Activated T-cell treated with anti-CD3 and anti-CD28 coated beads, Interleukin-2, amount 50 U/mL, for 1 hour (primary cell): ENCODE measurements at places on chromosomes 2 and 18.

DNA sequence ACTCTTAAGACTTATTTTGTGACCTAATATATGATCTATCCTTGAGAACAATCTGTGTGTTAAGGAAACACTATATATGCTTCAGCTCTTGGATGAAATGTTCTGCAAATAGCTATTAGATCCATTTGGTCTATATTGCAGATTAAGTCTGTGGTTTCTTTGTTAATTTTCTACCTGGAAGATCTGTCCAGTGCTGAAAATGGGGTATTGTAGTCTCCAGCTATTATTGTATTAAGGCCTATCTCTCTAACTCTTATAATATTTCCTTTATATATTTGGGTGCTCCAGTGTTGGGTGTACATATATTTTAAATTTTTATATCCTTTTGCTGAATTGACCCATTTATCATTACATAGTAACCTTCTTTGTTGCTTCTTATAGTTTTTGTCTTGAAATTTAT, 992.7 kb upstream of the CDH2 start:
- DNase-seq: no peak

DNA sequence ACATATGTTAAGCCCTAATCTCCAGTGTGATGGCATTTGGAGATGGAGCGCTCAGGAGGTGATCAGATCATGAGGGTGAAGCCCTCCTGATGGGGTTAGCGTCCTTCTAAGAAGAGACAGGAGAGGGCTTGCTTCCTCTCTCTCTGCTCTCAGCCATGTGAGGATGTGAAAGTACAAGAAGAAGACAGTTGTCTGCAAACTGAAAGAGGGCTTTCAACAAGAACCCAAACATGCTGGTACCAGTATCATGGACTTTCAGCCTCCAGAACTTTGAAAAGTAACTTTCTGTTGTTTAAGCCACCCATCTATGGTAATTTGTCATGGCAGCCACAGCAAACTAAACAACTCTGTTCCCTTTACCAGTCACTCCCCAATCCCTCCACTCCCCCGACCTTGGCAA, 47.4 kb downstream of the CACNB4 start:
- DNase-seq: no peak

GRCh38 chr2:95526360-95527341, 42.1 kb upstream of the TRIM43B start:
- peak; percentile 51 for DNase-seq

- DNase-seq: no peak
Observed at GRCh38 chr2:126799301-126799700, 99.4 kb upstream of the TEX51 start.

- DNase-seq: no peak
Observed at GRCh38 chr2:238731961-238732360, 115.9 kb upstream of the TWIST2 start.

GRCh38 chr18:20966795-20967194, 144.8 kb downstream of the ROCK1 start:
- no peak for DNase-seq

DNA sequence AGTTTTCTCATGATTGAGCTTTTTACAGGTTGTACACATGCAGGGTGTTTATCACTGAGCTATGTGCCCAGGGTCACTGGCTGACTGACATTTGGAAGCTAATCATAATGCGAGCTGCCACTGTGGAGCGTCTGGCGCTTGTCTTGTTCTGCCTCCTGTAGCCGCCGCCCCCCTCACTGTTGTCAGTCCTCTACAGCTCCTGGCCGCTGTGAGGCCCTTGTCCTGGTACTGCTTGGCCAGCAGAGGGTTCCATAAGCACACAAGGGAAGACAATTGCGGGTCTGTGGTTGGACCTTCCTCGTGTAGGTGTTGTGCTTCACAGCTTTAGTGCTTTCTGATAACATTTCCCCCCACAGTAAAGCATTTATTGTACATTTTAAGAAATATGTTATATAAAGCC, 105.6 kb upstream of the LDLRAD4 start:
- no peak for DNase-seq

- no peak for DNase-seq
Observed at GRCh38 chr2:42614838-42615237, 46.4 kb downstream of the MTA3 start.

- no peak for DNase-seq
Observed at GRCh38 chr2:9248363-9248762, 41.8 kb downstream of the ASAP2 start.

- no peak for DNase-seq
Observed at GRCh38 chr2:206863716-206864115, 75.6 kb upstream of the CPO start.

DNA sequence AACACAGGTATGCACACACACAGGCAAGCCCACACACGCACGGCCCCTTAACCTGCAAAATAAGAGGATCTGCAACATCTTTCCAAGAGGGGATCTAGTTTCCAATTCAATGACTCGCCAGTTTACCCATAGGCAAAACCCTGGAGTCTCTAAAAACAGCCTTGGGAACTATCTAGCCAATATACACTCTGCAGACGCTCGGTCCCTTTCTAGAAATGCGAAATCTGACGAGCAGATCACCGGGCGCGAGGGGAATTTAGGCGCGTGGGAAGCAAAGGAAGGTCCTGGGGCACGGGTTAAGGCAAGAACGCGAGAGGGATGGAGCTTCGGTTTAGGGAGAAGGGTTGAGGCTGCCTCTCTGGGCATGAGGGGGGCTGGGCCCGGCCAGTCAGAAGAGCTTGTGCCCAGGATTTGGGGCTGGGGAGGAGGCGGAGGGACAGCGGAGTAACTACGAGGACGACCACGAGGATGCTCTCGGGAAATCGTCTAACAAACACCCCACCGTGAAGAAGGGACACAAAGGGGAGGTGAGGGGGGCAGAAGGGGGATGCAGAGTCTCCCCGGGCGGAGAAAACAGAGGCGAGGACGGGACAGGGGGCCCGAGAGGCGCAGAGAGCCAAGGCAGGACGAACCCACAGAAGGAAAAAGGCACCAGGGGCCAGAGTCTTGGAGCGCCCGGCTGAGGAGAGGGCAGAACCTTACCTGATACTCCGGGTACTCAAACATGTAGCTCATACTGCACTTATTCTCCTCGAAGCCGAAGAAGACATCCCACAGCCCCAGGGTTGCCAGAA, 542 bp downstream of the PGAP1 start:
- DNase-seq: peak; percentile 40

GRCh38 chr18:24546307-24546706, 85.9 kb downstream of the HRH4 start:
- no peak for DNase-seq
